ENCODE measurements at places on chromosomes 16 and 17.

- no peak for DNase-seq
These were observed 1509.2 kb downstream of the CDH11 start for GRCh38 chr16:63612462-63613227.

GRCh38 chr17:47931848-47932247 is 9.5 kb upstream of the PNPO start:
- no peak for DNase-seq

DNA sequence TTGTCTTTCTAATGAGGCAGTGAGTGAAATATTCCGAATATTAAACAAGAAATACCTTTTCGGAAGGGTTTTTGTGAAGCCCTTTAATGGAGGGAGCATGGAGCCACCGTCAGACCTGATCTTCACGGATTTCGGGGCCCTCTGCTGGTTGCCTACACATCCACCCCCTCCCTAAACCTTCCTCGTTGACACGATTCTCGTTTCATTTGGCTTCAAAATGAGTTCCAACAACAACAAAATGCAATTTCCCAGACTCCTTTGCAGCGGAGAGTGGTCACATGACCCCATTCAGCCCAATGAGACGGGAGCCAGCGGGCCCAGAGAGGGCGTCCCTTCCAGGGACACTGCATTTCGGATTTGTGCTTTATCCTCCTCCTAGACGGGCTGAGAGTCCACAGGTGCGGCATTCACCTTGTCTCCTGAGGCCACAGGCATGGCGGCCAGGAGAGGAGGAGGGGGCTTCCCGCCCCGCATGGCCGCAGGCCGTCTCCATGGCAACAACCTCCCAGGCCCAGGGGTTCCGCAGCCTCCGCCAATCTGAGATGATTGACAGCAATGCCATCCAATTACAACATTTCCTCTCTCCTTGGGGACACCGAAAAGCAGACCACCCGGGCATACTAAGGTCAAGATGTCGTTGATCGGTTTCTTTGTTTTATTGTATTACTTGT is 259.8 kb downstream of the C16orf95 start:
- no peak for DNase-seq

DNA sequence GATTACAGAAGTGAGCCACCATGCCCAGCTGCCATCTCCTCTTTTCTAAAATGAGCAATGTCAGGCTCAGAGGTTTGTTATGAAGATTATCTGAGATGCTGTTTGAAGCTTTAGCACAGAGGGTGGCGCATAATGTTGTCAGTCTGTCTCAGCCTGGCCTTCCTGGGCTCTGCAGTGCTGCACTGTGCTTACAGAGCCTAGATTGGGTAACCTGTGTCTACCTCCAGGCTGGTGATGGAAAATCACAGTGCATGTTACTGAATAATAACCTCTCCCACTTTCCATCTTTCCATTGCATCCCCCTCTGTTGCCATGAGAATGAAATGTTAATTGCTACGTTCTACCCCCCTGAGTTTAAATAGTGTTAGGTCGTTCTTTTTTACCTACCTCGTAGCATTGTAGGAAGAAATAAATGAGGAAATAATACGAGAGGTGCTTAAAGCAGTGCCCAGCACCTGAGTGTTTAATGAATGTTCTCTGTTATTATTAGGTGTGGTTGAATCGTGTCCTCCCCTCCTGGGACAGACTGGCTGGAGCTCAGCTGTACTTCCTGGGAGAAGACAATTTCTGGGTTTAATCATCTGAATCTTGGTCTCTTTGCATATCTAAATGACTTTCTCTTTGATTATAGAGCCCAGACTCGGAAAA is 6.2 kb downstream of the LDAF1 start:
- DNase-seq: no peak

DNA sequence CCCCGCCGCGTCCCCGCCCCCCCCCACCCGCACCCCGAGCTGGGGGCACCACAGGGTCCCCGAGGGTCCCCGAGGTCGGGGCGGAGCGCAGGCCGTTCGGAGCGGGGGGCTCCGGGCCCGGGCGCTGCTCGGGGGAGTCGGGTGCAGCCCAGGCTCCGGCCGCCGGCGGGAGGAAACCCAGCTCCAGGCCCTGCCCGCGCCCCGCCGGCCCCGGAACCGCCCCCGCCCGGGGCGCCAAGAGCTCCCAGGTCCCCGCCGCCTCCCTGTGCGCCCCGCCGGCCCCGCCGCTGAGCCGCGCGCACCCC is 33.2 kb upstream of the RPH3AL start:
- DNase-seq: no peak

- no peak for DNase-seq
These were observed 10.5 kb upstream of the MMP2 start for GRCh38 chr16:55468352-55468990.

DNA sequence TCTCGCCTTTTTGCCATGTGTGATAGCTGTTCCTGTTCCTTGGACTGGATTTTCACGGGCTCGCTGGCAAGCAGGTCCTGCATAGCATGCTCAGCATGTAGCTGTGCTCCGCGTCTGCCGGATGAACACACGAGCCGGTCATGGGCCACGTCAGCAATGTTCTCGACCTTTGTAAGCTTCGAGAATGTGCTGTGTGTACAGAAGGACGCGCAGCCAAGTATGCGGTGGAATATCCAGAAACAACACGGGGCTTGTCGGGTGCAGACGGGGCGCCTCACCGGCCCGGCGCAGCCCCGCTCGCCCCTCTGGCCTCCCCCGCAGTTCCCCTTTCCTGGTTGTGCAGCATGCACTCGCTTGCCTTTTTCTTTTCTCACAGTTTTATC is 42.2 kb downstream of the RPTOR start:
- no peak for DNase-seq

DNA sequence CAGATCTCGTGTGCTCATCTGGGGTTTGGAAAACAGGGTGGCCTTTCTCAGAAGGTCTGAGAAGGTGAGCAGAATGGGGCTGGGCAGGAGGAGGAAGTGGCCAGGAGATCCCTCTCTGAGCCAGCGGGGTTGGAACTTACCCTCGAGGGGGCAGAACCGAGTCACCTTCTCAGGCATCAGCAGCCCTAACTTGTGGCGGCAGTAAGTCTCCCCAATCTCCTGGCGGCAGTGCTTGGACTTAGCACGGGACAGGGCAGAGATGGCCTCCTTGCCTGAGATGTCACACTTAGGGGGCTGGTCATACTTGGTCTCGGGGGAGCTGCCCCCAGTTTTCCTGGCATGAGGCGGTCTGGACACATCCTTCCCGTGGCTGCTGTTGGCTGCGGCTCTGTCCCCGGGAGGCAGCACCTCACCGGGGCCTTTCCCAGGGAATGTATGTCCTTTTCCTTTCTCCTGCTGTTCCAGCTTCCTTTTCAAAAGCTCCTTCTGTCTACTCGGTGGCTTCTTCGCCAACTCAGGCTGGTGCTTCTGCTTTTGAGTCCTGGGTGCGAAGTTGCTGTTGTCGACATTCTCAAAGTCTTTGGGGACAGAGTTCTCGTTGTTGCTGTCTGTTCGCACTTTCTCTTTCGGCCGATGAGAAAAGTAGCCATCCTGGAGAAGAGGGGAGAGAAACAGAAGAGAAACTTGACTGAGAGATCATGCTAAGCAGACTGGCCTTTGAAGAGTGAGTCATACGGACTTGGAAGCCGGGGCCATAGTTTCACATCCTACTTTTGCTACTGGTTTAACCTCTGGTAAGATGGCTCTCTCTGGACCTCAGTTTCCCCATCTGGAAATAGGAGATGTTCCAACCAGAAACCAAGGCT is 211.7 kb downstream of the XYLT1 start:
- DNase-seq: no peak

DNA sequence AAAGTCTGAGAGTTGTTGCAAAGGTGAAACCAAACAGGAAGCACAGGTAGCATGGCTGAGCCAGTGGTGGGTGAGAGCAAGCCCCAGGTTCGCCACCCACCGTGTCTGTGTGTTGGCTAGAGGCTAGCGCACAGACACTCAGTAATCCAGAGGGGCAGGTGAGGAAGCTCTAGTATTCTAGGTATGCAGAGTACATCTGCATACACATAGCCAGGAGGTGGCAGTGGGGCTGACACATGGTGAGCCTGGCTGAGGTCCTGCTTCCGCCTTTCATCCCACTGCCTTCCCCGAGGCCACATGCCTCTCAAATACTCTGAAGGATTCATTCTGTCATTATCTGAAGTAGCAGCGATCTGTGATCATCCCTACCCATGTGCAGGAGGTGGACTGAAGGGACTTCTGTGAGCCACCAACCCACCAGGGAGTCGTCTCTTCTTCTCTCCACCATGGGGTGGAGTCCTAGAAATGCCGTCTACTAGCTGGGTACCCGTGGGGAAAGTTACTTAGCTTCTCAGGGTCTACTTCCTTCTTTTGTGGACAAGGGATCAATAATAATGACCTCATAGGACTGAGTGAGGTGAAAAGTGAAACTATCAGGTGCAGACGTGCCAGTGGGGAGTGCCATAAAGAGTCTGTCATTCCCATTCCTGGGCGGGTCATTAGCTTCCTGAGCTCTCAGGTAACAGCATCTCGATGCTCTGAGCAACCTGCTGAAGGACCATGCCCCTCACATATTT is 36.0 kb upstream of the ICAM2 start:
- no peak for DNase-seq

GRCh38 chr17:17570798-17571716 is 20.5 kb downstream of the PEMT start:
- no peak for DNase-seq

DNA sequence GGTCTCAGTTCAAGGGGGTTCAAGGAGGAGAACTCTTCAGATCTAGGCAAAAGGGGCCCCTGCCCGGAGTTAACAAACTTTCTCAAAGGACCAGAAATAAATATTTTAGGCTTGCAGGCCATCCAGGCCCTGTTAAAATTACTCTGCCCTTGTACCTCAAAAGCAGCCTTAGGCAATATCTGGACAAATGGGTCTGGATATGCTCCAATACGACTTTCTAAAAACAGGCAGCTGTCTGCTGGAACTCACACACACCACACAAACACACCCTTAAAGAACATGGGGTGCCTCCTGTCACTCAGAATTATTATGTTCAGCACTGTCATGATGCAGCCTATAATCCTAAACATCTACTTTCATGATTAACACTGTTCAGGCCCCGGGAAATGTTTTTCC is 75.5 kb downstream of the TMEM132E start:
- no peak for DNase-seq

GRCh38 chr17:63701868-63702720 is 2.2 kb upstream of the LIMD2 start:
- DNase-seq: peak; percentile 67

DNA sequence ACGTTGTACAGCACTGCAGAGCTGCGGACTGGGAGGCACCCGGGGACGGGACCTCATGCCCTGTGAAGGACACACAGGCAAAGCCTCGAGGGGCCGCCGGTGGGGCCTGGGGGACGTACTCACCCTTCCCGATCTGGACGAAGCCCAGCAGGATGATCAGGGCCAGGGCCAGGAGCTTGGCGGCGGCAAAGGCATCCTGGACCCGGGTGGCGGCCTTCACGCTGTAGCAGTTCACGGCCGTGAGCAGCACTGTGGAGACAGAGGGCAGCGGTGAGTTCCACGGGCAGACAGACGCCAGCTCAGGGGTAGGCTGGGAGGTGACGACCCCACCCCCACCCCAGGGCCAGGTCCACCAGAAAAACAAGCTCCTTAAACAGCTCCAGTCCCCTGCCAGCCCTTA is 17.7 kb downstream of the SLC7A5 start:
- DNase-seq: no peak

- DNase-seq: no peak
These were observed 85.6 kb downstream of the SOX9 start for GRCh38 chr17:72206376-72206775.

DNA sequence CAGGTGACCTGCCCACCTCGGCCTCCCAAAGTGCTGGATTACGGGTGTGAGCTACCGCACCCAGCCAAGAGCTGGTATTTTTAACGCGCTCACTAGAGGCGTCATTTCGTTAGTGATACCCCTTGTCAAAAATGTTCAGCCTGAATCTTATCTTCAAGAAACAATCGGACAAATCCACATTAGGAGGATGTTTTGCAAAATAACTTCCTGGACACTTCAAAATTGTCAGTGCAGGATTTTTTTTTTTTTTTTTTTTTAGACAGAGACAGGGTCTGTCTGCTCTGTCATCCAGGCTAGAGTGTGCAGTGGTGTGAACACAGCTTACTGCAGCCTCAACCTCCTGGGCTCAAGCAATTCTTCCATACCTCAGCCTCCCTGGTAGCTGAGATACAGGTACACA is 63.0 kb downstream of the RMI2 start:
- DNase-seq: no peak

DNA sequence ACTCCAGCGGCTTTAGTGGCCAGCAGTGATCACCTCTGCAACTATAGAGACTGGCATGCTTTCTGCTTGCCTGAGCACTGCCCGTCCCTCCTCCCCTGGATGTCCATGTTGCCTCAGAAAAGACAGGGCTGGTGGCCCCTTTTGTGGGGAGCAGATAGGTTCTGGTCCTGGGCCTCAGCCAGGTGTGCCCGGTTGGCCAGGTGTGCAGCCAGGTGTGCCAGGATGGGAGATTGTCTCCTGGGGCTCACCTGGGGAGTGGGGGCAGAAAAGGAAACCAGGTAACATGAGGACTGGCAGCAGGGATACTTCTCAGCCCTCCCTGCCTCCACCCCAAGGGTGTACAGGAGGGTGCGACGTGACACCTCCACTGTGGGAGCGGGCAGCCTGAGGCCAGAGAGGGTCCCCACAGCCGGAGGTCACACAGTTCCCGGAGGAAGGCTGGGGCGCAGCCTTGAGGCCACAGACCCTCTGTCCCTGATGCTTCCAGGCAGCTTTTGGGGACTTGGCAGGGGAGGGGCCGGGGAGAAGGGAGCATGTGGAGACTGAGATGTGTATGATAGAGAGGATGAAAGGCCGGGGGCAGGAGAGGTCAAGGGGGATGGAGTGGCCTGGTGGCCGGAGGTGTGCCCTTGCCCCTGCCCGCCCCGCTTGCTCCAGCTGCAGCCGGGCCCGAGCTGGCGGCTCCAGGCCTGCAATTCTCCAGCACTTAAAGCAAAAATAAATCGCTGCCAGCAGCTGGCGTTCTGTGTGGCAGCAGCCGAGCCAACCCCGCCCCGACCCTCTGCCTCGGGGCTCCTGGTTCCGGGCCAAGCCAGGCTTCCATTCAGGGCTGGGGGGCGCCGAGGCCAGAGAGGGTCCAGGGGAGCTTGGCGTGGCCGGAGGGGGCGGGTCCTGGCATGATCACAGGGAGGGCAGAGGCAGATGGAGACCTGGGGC is 6.7 kb downstream of the KCNJ12 start:
- DNase-seq: no peak

GRCh38 chr17:44940317-44940716 is 7.3 kb downstream of the KIF18B start:
- DNase-seq: no peak

- DNase-seq: no peak
These were observed 1.7 kb upstream of the HSBP1 start for GRCh38 chr16:83806036-83806435.

- no peak for DNase-seq
These were observed 21.2 kb upstream of the CYTH1 start for GRCh38 chr17:78803186-78803845.

DNA sequence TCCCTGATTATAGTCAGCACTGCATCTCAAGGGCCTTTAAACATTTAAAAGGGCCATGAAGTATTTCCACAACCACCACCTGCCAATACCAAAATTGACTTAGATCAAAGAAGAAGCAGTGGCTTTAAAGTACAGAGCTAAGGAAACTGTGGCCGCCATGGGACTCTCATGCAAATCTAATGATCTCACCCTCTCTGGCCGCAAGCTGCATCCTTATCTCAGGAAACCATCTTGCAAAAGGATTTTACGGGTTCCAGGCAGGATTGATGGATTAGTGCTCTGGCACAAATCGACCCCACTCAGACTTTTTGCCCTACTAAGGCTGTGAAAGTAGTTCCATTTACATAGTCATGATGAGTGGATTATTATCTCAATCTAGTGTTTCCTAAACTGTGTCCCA is 22.6 kb downstream of the CDRT4 start:
- no peak for DNase-seq

- DNase-seq: no peak
These were observed 33.3 kb upstream of the FOXF1 start for GRCh38 chr16:86476956-86477534.
